ENCODE measurements at places on chromosomes 6 and 20.

- peak; percentile 45 for DNase-seq
Observed at GRCh38 chr20:46023999-46024398, 5.0 kb upstream of the SLC12A5 start.

GRCh38 chr6:53178837-53179432, 30.3 kb upstream of the GCM1 start:
- DNase-seq = no peak

- DNase-seq = peak; percentile 89
Observed at GRCh38 chr6:155528982-155529453, 73.4 kb upstream of the NOX3 start.

DNA sequence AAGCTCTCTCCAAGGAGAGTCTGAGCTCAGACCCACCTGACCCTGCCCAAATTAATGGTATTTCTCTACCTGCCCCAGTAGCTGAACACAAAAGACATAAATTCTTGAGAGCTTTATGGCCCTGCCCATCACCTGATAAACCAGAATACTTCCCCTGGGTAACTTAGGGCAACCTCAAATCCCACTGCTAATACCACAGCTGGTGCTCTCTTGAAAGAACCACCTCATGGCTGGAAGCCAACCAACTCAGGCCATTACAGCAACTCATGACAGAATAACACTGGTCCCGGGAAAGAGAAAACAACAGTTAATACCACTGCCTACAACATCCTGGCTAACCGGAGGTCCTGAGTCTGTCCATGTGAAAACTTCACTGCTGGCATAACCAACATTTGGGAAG, 328.6 kb downstream of the NKAIN2 start:
- DNase-seq = peak; percentile 20

DNA sequence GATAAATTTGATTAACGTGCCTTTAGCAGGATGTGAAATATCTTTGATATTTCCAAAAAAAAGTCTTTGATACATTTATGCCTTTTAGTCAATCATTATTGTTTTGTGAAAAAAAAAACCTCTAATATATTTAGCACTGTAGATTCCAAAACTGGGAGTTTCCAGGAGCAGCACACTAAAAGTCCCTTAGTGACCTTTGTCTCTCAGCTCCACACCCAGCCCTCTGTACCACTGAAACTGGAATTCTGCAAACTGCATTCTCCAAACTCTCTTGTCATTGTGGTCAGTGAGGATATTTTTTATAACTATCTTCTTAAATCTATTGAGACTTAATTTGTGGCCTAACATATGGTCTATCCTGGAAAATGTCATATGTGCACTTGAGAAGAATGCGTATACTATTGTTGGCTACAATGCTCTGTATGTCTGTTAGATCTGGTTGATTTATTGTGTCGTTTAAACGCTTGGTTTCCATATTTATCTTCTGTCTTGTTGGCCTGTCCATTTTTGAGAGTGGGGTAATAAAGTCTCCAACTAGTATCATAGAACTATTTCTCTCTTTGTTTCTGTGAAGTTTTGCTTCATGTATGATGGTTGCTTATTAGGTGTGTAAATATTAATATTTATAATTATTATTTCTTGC, 73.2 kb upstream of the CNKSR3 start:
- DNase-seq = no peak

GRCh38 chr6:49457771-49458170, 5.3 kb downstream of the MMUT start:
- DNase-seq = peak; percentile 11

DNA sequence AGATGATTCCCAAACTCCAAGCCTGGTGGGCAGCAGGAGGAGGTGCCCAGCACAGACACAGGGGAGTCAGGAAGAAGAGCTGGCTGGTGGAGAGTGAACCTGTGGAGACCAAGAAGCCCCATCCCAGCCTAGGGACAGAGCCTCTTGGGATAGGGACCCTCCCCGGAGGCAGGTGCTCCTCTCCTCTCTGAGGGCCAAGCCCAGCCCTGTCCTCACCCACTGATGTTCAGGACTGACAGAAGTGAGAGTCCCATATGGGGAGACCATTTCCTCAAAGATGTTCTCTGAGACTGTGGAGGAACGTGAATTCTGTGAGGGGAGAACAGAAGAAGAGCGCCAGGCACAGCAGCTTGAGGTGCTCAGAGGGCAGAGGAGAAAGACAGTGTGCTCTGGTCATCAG, 2.4 kb upstream of the EBF4 start:
- DNase-seq = no peak

DNA sequence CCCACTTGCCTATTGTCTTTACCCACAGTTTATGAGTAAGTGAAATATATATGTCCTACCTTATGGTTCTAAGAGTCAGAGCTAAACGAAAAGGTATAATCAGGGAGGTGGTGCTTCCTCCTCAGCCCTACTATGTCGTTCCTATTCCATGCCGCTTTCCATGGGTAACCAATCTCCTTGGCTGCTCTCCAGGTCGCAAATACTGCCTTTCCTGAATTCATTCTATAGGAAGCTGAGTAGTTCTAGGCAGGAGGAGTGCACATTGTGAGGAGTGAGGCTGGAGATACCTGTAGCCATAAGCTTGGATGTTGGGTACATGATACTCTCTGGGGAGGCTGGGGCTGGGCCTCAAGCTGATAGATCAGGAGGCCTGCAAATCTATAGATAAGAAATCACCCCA, 5.8 kb downstream of the IL20RA start:
- DNase-seq = no peak

DNA sequence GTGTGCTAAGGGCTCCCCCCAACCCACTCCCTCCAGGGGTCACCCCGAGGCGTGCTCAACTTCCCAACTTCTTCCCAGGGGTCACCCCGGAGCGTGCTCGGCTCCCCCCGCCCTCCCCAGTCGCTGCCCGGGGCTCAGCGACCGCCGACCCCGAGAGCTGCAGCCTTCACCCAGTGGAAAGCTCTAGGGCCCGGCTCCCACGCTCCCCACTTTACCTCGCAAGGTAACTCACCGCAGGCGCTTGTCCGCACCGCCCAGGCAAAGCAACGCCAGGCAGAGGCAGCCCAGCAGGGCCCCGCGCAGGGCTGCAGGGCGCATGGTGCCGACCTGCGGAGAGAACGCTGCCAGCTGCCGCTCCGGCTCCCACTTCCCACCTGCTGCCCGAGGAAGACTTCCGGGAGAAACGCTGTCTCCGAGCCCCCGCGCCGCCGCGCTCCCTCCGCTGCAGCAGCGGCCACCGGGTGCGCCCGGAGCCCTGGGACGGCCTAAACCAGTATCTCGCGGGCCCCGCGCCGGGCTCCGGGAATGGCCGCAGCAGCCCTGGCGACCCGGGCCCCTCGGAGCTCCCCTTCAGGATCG, 396 bp downstream of the RNASET2 start:
- DNase-seq = no peak

DNA sequence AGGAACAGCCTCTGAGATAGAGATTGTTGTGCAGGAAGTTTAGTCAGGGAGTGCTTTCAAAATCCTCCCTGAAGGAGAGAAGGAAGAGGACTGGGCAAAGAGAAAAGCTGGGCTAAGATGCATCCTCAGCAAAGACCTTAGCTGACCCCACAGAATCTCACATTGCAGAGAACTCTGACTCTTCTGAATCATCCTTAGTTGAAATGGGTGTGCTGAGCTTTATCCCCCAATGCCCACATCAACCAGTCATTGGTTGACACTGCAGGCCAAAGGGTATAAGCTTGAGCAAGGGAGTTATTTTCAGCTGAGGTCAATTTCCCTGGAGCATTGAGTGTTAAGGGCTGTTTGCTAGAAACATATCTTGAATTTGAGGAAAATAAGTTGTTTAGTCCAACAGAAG, 732.2 kb downstream of the CBLN4 start:
- DNase-seq = no peak

- DNase-seq = no peak
Observed at GRCh38 chr6:43669922-43670622, 17.5 kb downstream of the MRPS18A start.

DNA sequence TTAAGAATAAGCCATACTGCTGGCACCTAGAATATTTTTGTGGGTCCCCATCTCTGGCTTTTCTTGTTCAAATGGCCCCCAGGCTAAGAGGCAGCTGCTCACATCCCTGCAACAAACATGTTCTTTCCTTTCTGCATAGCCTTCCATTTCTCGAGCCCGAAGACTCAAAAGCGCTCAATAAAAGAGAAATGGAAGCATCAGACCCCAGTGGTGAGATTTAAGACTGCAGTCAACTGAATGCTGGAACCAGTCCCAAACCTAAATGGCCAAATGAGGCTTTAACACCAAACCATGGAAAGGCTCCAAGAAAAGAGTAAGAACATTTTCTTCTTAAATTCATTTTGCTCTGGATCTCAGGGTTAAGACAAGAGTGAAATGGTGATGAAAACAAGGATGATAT, 122.1 kb upstream of the TRAF3IP2 start:
- no peak for DNase-seq

GRCh38 chr6:165988302-165988756, 179.3 kb downstream of the TBXT start:
- no peak for DNase-seq

DNA sequence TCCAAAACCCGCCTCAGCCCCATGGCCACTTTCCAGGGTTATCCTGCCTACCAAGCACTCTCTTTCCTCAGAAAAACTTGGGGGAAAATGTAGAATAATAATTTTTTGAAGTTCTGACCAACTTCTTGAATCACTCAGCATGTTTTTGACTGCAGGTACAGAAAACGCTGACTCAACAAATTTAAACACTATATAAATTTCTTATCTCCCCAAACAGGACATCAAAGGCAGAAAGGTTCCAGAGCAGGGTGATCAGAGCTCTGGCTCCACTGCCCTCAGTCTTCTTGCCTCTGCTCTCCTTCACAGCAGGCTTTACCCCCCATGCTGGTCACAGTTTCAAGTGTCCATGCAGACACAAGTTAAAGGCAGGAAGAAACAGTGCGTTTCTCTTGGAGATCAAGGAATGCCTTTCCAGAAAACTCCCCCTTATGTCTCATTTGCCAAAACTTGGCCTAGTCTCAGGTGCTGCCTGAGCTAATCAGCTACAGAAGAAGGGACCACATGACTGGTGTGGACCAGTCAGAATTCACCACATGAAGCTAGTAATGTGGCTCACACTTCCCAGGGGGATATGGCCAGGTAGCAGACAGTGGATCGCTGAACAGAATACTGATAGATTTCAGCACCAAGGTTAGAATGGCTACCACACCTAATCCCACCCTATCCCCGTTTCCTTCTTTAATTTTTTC, 24.4 kb upstream of the SLC17A3 start:
- no peak for DNase-seq

DNA sequence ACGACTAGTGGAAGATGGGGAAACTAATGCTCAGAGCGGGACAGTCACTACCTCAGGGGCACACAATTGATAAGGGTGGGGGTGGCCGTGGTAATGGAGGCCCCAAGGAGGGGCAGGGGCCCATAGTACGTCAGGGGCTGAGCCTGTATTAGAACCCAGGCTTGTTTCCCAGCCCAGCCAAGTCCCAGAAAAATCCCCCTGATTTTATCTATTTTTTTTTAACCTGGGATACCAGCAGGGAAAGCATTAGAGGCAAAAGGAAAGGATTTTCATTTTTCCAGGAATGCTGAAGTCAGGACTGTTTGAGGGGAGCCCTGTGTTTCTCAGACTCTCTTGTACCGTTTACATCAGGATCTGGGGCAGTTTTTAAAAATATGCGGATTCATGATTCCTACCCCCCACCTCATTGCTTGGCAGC, 382 bp downstream of the MYH7B start:
- DNase-seq = no peak

GRCh38 chr6:163306000-163306399, 108.5 kb upstream of the QKI start:
- DNase-seq = no peak

DNA sequence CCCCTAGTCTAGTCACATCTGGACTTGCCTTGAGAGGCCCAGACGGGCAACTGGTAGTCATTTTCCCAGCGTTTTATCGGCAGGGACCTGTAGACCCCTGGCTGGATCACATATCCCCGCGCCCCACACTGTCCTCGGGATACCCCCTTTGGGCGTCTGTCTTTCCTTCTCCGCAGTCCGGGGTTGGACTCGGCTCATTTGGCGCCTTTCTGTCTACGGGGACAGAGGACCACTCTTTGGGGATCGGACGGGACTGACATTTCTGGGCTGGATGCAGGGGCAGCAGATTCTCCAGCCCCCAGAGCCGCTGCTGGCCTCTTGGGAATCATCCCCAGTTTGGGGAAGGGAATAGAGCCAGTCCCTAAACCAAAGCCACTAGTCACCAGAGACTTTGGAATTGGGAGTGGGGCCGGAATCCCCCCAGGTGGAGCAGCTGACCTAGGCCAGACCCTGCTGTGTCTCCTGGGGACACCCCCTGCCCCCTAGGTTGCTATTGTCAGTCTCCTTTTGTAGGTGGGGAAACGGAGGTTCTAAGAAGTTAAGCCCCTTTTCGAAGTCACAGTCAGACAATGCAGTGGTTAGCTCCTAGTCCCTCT, 734 bp downstream of the FAM110A start:
- DNase-seq = no peak

- no peak for DNase-seq
Observed at GRCh38 chr6:145283856-145284255, 451.5 kb downstream of the EPM2A start.

- DNase-seq = no peak
Observed at GRCh38 chr20:50928469-50928868, 2.8 kb downstream of the ADNP start.

DNA sequence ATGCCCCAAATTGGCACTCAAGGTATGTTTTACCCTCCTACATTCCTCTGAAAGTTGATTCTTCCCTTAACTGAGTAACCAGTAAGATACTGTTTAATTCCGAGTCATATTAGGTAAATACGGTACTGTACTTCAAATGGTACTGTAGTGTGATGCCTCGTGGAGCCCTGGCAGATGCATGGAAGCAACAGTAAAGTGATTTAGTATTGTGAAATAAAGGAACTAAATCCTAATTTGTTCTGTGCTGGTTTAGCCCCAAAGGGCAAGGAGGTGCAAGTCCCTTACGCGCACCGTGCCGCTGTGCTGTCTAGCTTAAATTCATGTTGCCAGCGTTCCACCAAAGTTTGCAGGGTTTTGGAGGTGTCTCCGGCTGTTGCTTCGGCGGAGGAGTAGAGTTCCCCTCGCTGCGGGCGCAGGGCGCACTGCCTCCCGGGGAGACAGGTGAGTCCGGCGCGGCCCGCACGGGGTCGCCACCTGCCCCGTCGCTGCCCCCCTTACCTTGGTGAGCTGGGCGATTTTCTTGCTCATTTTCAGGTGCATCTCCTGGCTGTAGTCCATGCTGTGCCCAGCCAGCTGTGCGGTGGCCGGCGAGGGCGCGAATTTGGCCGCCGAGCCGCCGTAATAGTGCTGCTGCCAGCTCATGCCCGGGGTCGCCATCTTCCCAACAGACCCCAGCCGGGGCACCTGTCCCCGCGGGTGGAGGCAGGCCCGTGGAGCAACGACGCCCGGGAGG, 655 bp downstream of the FAM184A start:
- DNase-seq = peak; percentile 18

DNA sequence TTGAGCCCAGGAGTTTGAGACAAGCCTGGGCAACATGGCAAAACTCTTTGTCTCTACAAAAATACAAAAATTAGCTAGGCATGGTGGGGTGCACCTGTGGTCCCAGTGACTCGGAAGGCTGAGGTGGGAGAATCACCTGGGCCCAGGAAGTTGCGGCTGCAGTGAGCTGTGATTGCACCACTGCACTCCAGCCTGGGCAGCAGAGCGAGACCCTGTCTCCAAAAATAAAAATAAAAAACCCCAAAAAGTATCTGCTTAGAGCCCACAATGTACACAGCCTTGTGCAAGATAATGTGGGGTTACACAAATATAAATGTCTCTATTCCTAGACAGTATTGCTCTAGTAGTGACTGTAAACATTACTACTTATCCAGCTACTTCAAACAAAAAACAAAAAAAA, 5.9 kb downstream of the ESF1 start:
- DNase-seq = no peak

- DNase-seq = peak; percentile 33
Observed at GRCh38 chr6:21367649-21368154, 225.8 kb upstream of the SOX4 start.

Data from mammary epithelial cell (primary cell).